Stimulated activated naive CD4-positive, alpha-beta T cell (primary cell): ENCODE measurements at places on chromosomes 11 and 22.
A peak's percentile ranks its signal among the peaks of the same experiment; 100 is the strongest.

DNA sequence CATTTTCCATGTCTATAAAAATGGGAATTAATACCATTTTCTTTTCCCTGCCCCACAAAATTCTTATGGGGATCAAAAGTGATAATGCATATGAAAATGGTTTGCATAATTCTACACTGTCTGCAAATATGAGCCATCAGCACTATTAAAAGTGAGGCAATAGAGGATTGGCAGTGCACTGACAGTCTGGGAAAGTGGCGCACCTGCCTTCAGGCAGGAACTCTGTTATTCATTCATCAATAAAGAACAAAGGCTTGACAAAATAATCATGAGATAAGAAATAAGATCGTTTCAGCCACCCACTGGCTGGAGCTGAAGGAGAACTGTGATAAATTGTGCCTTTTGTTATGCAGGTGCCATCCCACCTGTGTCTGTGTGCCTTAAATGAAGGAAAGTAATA is 49.5 kb downstream of the ARFGAP2 start:
- DNase-seq = no peak

DNA sequence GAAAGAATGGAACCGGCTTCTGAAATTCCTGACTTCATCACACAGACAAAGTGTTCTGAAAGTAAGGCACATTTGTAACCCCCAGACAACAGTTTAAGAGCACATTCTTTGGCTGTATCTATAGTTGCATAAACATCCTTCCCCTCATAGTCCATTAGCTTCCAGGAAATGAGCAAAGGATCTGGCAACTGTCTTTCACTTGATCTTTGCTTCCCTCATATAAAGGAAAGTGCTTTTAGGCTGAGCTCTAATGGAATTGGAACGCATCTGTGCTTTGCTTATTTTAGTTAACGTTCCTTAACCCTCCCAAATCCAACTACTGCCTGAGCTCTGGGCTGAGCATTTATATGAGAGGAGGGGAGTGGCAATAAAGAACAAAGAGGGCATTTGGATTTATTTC is 76.9 kb upstream of the API5 start:
- no peak for DNase-seq

DNA sequence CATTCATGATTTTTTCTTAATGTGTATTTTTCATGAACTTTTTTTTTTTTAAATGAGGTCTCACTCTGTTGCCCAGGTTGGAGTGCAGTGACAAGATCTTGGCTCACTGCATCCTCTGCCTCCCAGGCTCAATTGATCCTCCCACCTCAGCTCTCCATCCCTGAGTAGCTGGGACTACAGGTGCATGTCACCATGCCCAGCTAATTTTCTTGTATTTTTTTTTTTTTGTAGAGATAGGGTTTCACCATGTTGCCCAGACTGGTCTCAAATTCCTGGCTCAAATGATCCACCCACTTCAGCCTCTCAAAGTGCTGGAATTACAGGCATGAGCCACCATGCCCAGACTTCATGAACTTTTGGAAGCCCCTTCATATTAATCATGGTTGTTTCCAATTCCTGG is 49.7 kb downstream of the ADAMTS15 start:
- DNase-seq = no peak

DNA sequence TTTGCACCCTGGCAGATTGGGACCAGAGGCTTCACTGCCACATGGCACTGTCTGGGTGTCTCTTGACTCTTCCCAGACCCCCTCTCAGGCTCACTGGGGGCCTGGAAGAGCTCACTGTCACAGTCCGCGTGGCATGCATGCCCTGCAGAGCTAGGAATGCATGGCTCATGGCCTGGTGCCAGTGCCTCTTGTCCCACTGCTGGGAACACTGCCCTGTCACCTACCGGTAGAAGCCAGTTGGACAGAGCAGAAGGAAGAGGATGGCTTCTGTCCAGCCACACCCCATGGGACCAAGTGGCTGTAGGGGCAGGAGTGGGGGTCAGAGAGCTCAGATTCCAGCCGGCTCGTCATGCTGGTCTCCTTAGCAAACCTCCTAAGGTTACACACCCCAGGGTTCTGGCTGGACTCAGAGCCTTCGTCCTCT is 29.7 kb downstream of the MB start:
- no peak for DNase-seq

DNA sequence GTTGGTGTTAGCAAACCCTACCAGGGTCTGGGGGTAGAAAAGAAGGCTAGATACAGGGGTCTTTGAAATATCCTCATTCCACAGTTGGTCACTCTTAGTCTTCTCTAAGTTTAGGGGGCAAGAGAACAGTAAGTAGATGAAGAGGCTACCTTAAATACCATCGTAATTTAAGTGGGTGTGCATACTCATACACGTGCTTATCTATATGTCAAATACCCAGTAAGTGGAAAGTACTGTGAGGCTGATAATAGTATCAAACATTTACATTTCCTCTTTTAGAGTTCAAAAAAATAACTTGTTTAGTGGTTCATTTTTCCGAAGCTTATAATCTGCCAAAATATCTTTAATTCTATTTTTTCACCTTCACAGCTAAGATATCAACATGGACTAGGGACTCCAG is 90.7 kb downstream of the WNT11 start:
- DNase-seq = no peak

DNA sequence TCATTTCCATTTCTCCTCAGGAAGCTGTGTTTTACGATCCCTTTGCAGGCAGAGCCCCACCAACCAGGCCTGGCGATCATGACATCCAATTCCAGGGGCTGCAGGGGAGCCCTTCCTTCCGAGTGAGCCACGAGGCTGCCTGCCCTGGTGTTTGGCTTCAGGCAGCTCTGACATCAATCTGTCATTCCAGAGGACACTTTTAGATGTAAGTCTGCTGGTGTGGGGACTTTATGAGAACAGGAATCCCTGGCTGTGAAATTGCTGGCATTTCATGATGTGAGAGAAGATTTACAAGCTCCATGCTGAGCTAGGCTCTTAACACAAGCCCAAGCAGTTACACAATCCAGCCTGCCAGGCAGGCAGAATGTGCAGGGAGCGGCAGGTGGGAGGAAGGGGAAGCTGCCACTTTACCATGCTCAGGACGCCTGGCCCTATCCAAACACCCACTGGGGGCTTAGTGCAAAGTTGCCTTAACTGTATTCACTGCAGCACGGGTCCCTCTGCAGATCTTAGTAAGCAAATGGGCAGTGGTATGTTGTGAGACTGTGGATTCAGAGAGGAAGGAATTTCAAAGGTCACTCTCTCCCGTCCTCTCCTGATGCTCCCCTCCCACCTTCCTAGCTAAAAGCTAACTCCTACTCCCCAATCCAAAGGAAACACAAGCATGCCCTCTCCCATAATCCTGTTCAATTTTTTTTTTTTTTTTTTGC is 43.4 kb upstream of the MICAL2 start:
- DNase-seq = no peak

GRCh38 chr11:60130496-60130895 is 42.0 kb downstream of the MS4A2 start:
- DNase-seq = no peak

GRCh38 chr22:39384750-39385480 is 14.7 kb upstream of the TAB1 start:
- DNase-seq = no peak

DNA sequence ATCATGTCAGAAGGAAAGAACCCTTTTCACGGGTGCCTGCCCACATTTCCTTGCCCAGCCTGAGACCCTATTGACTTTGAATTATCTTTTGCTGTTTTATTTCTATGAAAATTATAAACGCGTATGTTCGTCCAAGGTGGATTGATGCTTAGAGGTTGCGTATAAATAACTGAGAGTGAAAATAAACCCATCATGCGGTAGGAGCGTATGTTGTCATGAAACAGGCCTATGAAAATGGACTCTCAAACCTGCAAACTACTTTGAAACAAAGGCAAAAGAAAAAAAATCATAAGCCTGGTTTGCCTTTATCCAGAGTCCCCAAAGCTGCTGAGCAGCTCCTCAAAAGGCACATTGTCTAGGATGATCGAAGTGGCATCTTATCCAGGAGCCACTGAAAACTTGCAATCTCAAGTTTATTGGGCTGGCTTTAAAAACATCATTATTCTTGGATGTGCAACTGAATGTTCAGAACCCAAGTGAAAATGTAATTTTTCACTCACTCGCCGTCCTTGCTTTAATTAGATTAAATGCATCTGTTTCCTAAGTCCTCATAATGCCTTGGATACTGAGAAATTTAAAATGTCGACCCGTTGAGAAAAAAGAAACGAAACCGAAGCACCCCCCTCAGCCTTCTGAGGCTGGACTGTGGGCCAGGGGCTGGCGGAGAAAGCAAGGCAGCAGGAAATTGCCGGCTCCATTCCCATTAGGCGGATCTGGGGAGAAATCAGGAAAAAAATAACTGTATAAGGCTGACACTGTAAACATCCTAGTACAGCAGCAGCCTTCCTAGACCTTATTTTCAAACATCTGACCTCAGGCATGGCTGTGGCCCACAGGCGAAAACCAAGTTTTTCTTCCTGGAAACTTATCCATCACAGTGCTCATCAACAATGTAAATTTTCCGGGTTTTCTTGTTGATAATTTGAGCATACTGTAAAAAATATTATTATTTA is 82.9 kb upstream of the PPARA start:
- no peak for DNase-seq

DNA sequence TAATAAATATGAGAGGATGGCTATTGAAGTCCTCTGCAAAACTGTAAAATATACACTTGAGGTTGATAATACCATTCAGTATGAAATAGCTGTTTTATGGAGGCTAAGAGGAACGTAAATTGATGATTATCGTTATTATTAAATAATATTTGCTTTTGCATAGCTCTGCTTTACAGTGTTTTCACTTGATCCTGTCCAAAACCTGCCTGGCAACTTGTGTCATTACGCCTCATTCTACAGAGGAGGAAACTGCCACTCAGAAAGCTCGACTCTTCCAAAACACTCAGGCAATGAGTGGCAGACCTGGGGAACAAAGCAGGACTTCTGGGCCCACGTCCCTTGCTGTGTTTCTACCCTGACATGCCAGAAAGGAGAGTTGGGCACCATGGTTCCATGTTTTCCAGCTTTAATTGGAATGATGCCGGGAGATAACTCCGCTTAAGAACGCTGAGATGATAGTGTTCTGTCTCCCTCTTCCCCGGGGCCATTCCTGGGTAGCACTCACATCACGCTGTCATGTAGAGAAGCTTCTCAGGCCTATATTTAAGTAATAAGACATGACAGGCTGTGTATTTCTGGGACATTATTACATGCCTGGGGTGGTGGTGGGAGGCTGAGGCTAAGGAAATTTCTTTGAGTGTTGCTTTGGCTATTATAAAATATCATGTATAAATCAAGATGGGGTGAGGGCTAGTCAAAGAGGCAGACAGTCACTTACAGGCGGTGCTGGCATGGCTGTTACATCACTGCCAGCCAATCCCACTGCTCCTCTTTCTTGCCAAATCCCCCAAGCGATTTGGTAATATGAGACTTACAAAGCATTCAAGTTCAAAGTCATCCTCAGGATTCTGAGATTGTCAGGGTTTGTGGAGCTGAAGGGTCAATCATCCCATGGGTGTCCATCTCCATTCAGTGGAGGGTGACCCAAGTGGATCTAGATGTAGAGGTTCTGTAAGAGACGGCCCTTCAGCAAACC is 501.7 kb downstream of the INSC start:
- no peak for DNase-seq

DNA sequence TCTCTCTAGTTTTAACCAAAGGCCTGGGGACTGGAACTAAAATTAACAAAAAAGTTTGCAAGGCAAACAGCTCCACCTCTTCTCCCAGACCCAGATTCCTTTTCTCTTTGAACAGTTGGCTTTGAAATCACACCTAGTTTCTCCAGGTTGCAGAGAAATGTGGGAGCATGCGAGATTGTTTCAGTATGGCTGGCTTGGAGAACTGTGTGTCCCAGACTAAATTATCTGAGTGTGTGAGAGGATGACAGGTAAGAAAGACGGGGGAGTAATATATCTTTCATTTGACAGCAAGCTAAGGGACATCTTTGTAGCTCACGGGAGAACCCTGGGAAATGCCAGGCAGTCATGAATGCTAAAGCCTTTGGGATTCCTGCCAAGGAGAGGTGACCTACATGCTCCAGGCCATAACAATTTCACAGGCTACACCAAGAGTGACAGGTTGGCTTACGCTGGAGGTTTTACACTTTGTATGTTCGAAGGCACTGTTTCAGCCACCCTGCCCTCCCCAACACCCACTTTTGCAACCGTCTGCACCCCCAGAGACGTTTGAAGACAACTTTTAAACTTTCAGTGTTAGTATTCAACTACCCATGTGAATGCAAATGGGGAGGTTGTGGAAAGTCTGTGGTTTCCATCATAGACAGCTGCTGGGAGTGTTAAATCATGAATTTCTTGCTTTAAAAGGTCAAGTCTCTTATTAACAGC is 109.3 kb upstream of the SNX19 start:
- DNase-seq = no peak

DNA sequence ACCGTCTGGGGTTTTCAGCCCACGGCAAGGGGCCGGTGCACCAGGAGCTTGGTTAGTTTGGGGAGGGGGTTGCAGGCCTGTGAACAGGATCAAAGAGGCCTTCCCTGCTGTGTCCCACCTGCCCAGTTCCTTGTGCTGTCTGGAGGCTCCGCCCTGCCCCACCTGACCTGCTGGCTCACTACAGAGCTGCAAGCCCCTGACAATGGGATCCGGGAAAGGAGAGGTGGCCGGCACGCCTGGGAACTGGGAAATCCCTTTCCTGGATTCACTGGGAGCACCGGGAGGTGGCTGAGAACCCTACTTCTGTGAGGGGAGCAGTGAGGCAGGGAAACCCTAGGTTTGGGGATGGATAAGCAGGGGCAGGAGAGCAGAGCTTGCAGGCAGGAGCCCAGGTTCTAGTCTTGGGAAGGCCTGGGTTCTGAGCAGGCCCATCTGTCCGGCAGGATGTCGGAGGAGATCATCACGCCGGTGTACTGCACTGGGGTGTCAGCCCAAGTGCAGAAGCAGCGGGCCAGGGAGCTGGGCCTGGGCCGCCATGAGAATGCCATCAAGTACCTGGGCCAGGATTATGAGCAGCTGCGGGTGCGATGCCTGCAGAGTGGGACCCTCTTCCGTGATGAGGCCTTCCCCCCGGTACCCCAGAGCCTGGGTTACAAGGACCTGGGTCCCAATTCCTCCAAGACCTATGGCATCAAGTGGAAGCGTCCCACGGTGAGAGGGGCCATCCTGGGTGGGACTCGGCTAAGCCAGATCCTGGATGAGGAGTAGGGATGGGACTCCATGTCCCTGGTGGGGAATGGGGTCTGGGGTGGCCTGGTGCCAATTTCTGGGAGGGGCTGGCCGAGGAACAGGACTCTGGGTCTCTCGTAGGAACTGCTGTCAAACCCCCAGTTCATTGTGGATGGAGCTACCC is 786 bp downstream of the CAPN1 start:
- DNase-seq = no peak

- no peak for DNase-seq
Observed at GRCh38 chr11:75303544-75304224, 47.8 kb downstream of the ARRB1 start.

DNA sequence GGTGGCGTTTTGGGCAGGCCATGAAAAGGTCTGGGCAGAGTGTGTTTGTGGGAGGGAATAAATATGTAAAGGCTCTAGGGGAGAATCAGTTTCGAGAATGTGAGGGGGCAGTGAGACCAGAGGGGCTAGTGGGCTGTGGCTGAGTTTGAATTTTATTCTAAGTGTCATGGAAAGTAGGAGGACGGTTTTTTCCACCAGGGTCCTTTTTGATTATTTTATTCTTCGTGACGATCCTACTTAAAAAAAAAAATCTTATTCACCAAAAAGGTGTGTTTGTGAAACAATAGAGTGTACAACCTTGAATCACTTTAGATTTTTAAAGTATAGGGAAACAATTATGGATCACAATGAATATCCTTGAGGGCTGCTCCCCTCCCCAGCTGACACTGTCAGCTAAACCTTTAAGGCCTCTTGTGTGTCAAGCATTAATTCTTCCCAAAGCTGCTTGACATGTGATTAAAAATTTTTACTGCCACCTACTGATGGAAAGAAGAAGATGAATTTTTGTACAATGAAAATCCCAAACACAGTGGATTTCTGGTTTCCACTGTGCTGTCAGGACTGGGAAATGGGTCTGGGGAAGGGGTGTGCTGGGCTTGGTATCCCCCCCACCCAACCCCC is 107.5 kb upstream of the OR4B1 start:
- DNase-seq = peak; percentile 19
